Thoracic aorta endothelial cell (primary cell): ENCODE measurements at places on chromosomes 1 and 21. TPM values are rescaled to one million over a fixed set of nuclear protein-coding genes. Genes with fewer than 3 reads are reported as not detected.

RASAL2 gene
- total RNA-seq: 25.5 and 37.8 TPM in 2 replicates

ZCCHC17 gene
- total RNA-seq: 41.8 and 42.4 TPM in 2 replicates

TRAF3IP3 gene
- total RNA-seq: not detected in 2 replicates

TOR3A gene
- total RNA-seq: 34.7 and 35.1 TPM in 2 replicates

GNAT2 gene
- 0.13 and 0.22 TPM in 2 replicates for total RNA-seq
